ENCODE measurements at places on chromosomes 7 and 10.
A peak's percentile ranks its signal among the peaks of the same experiment; 100 is the strongest.

DNA sequence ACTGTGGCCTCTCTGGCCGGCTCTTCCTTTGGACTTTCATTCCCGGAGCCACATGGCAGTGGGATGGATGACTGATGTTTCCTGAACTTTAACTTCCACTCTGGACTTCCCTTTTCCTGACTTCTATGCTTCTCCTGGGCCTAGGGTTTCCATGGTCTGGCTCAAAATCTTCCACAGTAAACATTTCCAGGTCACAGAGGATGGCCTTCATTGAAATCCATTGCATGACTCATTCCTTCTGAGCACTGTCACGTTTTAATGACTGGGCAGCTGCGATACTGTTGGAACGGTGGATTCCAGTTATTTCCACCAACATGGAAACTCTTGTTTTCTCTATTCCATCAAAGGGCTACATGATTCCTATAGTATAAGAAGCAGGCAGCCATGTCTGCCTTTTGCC, 24.4 kb upstream of the ZNF273 start:
- no peak for DNase-seq

GRCh38 chr7:86929293-86930109, 130.0 kb downstream of the ELAPOR2 start:
- DNase-seq: no peak

- peak; percentile 86 for DNase-seq
Measured at GRCh38 chr10:110426294-110427181, 71.2 kb upstream of the DUSP5 start.

- DNase-seq: no peak
Measured at GRCh38 chr10:48309711-48310226, 3.3 kb downstream of the MAPK8 start.

DNA sequence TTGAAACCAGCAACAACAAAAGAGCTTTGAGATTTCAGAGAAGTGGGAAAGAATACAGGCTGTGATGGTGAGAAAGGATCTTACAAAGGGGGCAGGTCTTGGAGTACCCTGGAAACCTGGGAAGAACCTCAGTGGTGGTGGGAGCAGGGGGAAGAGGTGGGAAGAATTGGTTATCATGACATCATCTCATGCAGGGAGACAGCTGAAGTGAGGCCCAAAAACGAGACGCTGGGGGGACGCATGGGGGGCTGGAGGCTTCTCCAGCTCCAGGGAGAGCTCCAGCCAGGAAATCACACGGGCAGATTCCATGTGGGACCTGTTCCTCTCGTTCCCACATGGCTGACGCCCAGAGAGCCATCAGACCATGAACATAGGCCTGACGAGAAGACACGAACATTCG, 177.3 kb upstream of the RNF32 start:
- no peak for DNase-seq

- DNase-seq: no peak
Measured at GRCh38 chr7:101405474-101406067, 42.9 kb downstream of the COL26A1 start.

GRCh38 chr10:33955676-33956075, 621.2 kb upstream of the NRP1 start:
- no peak for DNase-seq

- DNase-seq: no peak
Measured at GRCh38 chr7:12062062-12062461, 149.0 kb upstream of the TMEM106B start.

GRCh38 chr7:19373334-19373733, 228.1 kb upstream of the FERD3L start:
- DNase-seq: no peak

DNA sequence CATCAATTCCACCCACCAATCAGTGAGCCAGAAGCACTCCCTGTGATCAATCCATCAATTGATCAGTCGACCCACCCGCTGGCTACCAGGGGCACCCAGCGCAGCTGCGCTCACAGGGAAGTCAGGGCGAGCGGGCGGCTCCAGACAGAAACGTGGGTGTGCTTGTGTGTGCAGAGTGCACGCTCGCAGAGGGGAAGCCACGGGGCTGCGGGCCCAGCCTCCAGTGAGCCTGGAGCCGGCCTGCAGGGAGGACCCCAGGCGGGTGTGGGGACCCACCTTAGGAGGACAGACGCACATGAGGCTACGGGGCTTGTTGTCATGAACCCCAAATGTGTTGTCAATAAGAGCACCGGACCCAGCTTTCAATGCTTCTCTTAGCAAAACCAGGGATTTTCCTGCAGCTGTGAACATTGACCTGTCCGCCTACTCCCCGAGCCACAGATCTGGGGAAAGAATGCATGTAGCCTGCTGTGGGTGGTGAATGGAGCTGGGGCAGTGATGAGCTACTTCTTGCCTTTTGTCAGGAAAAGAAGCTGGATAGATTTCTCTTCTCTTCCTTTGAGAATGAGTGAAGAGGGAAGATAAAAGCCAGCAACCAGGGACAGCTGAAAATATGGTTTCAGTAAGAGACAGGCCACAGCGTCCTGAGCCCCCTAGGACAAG, 497.8 kb downstream of the DNAJB6 start:
- no peak for DNase-seq

GRCh38 chr7:92837000-92837749, 802 bp upstream of the CDK6 start:
- DNase-seq: no peak

DNA sequence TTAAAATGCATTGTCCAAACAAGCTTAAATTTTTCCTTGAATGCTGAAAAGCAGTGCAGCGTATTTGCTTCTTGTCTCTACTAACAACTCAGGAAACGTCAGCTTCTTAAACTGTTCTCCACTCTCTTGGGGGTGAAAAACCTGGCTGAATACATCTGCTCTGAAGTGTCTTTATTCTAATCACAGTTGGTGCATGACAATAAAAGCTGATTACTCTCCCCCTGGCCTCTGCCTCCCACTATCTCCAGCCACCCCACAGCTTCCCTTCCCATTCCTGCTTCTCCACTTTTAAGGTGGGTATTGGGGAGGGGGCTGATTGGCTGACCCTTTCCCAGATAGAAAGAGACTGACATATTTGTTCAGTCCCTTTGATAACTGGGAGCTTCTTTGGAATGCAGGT, 456.0 kb downstream of the SORCS1 start:
- DNase-seq: no peak

DNA sequence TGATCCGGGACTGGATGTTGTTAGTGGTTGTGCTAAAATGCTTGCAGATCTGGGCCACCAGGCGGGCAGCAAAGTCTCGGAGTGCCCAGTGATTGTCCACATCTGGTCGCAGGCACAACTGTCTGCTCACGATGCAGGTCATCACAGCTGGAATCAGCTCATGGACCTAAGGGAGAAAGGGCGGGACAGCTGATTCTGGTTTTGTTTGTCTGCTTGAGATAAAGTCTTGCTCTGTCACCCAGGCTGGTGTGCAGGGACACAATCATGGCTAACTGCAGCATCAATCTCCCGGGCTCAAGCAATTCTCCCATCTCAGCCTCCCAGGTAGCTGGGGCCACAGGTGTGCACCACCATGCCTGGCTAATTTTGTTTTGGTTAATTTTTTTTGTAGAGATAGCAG, 8.0 kb downstream of the TAF6 start:
- no peak for DNase-seq

- DNase-seq: no peak
Measured at GRCh38 chr7:96052860-96053470, 268.9 kb downstream of the SLC25A13 start.

DNA sequence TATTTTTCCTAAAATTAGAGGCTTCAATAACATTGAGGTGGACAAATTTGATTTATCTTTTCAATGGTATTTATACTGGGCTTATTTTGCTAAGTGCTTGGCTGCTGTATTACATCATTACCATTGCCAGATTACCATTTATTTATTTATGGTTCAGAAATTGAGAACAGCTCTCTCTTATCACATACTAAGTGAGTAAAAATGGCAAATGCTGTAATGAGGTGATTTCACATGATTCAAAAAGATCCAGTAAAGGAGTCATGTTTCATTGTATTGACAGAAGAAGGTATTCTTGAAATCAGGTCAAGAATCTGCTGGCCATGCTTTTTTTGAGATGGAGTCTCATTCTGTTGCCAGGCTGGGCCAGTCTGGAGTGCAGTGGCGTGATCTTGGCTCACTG, 322.6 kb downstream of the KIF20B start:
- no peak for DNase-seq
